HEK293T (cell line): ENCODE measurements at places on chromosomes 11 and 22.

DNA sequence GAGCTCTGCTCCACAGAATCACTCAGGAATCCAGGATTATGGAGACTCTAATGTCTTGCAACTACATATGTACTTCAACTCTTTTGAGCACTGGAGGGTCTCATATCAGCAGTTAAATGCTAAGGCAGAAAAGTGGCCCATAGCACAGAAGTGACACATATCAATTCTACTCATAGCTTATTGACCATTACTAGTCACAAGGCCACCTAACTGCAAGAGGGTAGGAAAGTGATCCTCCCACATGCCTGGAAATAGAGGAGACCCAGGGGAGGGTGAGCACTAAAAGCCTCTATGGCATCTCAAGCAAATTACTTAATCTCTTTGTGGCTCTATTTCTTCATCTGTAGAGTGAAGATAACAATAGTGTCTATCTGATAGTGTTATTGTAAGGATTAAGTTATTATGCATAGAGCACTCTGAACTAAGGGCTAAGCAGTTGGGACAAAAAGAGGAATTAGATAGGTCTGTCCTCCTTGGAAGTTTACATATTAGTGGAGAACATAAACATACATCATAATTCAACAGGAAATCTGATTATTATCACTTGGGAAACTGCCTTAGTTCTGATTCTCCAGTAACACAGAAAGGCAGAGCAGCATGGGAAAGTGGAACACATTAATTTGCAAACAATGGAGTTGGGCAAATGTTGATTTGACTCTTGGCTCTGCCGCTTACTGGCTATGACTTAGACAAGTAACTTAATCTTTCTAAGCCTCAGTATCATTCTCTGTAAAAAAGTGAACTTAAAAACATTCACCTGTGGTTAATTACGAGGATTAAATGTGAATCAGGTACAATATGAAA is 25.1 kb upstream of the USP47 start:
- no peak for DNase-seq

- peak; percentile 56 for DNase-seq
Observed at GRCh38 chr11:116224154-116224888, 548.5 kb downstream of the BUD13 start.

DNA sequence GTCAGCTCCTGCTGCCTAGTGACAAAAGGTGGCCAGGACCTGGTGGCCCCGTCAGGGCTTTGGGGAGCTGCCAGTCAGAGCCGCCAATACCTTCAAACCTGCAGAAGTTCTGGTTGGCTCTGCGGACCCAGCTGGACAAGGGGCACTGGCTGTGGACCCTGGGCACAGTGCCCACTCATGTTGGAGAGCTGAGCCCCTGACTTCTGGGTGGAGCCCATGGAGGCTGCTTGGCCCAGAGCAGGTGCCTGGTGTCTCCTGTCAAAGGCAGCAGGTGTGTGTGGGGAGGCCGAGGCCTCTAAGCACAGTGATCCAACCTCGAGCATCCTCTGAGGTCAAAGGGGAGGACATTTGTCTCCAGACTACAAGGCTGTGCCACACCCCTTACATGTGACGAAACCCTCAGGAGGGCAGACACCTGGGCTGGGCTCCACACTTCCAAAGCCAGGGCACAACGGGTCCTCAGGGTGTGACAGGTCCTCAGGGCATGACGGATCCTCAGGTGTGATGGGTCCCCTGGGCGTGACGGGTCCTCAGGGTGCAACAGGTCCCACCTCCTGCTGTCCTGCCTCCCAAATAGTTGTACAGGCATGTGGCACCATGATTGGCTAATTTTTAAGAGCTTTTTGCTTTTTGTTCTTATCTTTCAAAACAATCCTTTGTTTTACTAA is 37.0 kb downstream of the MUC2 start:
- no peak for DNase-seq

GRCh38 chr22:41584881-41585280 is 4.8 kb downstream of the PMM1 start:
- no peak for DNase-seq

GRCh38 chr11:96317985-96318384 is 25.0 kb downstream of the MAML2 start:
- no peak for DNase-seq

DNA sequence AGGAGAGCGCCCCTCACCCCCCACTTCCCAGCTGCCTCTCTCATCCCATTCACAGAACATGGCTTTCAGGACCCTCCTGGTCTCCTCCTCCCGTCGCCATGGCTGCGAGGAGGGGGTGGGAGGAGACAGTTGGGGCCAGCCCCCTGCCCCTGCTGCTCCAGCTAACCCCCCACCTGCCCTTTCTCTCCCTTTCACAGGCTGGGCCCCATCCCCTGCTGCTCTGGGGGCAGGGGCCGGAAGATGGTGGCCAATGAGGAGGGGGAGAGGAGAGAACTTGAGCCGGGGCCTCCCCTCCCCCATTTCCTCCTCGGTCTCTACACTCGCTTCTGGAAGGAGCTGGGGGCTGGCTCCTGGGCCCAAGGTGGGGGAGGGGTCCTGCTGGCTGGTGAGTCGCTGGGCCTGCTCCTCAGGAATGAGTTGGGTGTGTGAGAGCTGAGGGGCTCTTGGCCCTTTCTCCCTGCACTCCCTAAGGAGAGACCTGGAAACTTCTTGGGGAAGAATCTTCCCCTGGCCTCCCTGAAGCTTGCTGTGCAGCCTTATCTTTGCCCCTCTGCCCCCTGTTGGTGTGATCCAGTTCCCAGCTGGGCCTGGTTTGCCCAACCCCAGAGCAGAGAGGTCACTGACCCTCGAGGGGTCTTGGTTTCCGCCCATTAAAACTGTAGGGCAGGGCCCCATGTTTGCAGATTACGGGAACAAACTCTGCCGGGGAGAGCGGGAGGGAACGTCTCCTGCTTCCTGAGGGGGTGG is 10.2 kb downstream of the YPEL4 start:
- no peak for DNase-seq
